Esophagus (tissue), 2 donors: ENCODE measurements at places on chromosomes 13 and 19. TPM values are rescaled to one million over a fixed set of nuclear protein-coding genes. Genes with fewer than 3 reads are reported as not detected.

The MUC16 gene
- polyA plus RNA-seq: 0.06 TPM

The UBAC2 gene
- 70.1 TPM for polyA plus RNA-seq

The SPTBN4 gene
- 1.2 TPM for polyA plus RNA-seq

The CD79A gene
- 0.57 TPM for polyA plus RNA-seq

The SHISA2 gene
- 0.04 TPM for polyA plus RNA-seq

The THSD8 gene
- 2.8 TPM for polyA plus RNA-seq

The ABHD8 gene
- 4.5 TPM for polyA plus RNA-seq

The PLA2G4C gene
- polyA plus RNA-seq: 1.8 TPM

The ACTN4 gene
- polyA plus RNA-seq: 261 TPM

The RNF126 gene
- 61.5 TPM for polyA plus RNA-seq

The TUBA3C gene
- polyA plus RNA-seq: not detected

The ZIM2 gene
- 0.01 TPM for polyA plus RNA-seq

The JAK3 gene
- polyA plus RNA-seq: 1.5 TPM

The ZNF296 gene
- 14.5 TPM for polyA plus RNA-seq

The LRRC8E gene
- 4.7 TPM for polyA plus RNA-seq

The WASF3 gene
- polyA plus RNA-seq: 1.5 TPM

The SCEL gene
- 528 TPM for polyA plus RNA-seq

The C19orf44 gene
- 1.6 TPM for polyA plus RNA-seq

The ZNF534 gene
- polyA plus RNA-seq: 0.04 TPM

The LYPD5 gene
- 3.8 TPM for polyA plus RNA-seq

The MEGF8 gene
- 4.4 TPM for polyA plus RNA-seq

The ZNF99 gene
- polyA plus RNA-seq: not detected

The HSD17B14 gene
- polyA plus RNA-seq: 2.2 TPM

The FRY gene
- polyA plus RNA-seq: 4.3 TPM

The CYP2A7 gene
- polyA plus RNA-seq: not detected

The NALCN gene
- polyA plus RNA-seq: 0.04 TPM

The CALM3 gene
- polyA plus RNA-seq: 87.0 TPM

The TLE6 gene
- 2.6 TPM for polyA plus RNA-seq

The FARSA gene
- polyA plus RNA-seq: 49.3 TPM

The OLFM2 gene
- polyA plus RNA-seq: 5.7 TPM

The OBI1 gene
- 3.3 TPM for polyA plus RNA-seq

The NECTIN2 gene
- polyA plus RNA-seq: 58.7 TPM

The NACC1 gene
- polyA plus RNA-seq: 39.4 TPM

The KLK14 gene
- polyA plus RNA-seq: 0.09 TPM

The EXOC3L2 gene
- polyA plus RNA-seq: 1.5 TPM

The TNFSF11 gene
- polyA plus RNA-seq: 0.08 TPM

The ZNF441 gene
- 2.2 TPM for polyA plus RNA-seq

The AZU1 gene
- polyA plus RNA-seq: not detected
